NCI-H1417 treated with DMSO at 0.1 percent for 48 hours (cell line): ENCODE measurements at places on chromosomes 2 and 18.

DNA sequence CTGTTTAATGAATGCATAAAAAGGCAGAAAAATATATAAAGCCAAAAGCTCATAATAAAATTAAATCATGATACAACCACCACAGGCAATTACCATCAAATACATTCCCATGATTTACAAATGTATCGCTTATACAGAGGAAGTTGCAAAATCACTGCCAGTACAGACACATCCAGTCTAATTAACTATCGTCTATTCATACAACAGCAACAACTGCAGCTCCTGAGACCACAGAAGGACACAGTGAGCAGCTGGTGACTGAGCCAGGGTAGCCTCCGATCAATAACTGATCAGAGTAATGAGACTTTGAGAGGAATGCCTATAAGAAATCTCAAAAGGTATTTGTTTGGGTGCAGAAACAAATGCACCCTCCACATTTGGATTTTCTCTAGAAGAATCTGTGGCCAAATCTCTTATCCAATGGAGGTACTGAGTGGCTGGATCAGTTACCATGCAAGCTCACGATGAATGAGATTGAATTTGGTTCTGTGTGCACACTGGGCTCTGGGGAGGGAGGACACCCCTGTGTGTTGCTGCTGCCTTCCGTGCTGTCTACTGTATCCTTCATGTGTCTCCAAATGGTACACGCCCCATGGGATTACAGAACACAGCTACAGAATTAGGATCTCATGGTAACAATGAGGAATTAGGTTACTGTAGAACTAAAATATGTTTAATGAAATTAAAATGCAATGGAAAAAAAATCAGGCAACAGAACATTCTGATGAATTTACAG, 119.6 kb downstream of the MBP start:
- DNase-seq: no peak

- no peak for DNase-seq
Observed at GRCh38 chr18:79405781-79406575, 10.2 kb downstream of the NFATC1 start.

DNA sequence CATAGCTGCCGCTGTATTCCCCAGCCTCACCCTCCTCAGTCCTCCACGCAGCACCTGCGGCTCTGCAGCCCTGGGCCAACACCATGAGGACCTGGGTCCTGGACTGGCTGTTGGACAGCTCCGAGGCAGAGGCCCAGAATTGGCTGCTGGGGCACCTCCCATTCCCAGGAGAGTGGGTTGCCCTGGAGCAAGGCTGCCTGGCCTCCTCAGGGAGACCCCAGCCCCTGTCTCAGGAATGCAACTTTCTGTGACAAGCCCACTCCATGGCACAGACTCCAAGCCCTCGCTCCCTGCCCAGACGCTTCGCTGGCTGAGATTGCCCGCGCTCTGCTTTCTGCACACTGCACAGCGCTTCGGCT, 33.0 kb downstream of the CYP26B1 start:
- DNase-seq: no peak

GRCh38 chr2:181517685-181518301, 60.6 kb downstream of the ITGA4 start:
- no peak for DNase-seq
